GM03348 (cell line): ENCODE measurements at places on chromosomes 1 and 21.
A peak's percentile ranks its signal among the peaks of the same experiment; 100 is the strongest.

DNA sequence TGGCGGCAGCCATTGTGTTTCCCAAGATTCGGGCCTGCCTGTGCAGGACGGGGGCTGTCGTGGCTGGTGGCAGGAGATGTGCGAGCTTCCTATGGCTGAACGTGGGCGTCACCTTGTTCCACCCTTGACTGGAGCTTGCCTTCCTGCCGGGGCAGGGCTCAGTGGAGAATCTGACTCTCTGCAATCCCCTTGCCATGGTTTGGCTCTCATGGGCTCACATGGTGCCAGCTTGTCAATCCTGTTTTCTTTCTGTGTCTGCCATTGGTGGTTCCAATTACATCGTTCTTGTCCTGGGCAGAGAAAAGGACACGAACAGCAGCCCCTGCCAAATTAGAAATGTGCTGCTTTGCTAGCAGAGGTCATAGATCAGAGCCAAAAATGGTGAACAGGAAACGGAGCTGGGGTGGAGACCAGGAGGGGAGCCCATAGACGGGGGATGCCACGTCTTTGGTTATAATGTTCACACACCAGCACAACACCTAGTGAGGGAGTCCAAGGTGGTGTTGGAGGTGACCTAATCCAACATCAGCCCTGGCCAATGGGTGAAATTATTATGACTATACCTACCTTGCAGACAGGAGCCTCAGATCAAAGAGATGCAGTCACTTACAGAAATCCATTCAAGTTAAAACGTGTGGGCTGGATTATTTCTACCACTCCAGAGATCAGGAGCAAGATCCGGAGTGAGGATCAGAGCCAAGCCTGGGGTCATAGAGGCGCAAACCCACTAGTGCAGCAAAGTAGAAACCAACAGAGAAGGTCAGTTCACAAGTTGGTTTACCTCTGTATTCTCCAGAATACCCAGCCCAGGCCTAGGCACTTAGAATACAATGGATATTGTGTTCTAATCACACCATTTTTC, 253.1 kb downstream of the SIPA1L2 start:
- no peak for DNase-seq

DNA sequence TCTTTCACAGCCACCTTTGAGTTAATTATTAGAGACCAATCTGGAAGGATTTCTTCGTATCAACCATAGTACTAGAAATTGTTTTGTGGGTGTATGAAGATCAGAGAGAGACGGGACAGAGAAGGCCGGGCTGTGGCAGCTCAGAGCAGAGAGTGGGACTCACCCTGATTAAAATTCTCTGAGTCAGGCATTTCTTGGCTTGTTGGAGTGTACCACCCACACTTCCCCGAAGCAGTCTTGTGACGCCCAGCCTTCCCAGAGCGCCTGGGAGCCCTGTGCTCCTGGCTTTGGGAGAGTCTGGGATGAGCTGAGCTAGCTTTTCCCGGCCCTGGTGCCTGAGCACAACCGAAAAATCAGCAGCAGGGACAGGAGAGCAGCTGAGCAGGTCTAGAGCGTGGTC, 19.4 kb downstream of the PLEKHM2 start:
- peak; percentile 95 for DNase-seq

DNA sequence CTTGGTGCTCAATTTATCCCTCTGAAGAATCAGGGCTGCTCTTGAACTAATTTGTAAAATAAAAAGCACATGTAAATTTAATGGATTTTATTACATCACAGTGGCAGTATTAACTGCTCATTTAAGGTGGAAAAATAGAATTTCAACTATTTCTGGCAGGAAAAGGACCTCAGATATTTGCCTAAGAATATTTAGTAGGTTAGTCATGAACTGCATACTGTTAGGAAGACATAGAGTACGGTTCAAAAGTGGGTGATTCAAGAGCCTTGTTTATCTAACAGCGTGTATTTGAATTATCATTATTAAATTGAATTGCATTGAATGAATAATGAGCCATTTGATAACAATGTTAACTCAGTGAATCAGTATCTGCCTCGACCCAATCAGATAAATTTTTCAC, 248.8 kb upstream of the PBX1 start:
- peak; percentile 30 for DNase-seq

DNA sequence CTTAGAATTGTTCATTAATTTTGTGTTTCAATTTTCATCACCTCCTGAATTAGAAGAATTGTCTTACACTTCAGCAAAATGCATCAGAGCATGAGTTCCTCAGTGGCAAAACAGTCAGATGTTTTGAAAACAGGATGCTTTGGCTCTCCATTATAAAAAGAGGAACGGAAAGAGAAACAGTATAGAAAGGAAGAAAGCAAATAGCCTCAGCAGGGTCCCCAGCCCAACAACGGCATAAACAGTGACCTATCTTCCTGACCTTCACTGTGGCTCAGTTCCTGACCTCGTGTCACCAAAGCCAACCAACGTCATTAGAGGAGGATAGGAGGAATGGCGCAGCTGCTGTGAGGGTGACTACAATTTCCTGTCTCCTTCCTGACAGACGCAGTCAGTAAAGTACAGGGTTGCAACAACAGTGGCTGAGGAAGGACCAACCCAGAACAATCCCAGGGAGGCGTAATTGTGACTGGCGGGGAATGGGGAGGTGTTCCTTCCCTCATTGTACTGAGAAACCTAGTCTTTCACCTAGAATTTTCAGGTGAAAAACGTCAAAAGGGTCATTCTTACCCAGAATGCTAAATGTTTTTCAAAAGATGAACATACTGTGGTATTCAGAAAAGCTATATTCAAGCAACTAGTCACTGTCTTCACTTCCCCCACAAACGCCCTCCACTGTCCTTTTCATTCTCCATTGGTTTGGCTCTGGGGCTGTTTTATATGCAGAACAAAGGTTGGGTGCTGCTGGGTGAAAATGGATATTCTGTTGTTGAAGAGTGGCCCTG, 197.9 kb upstream of the SGIP1 start:
- DNase-seq: peak; percentile 36

DNA sequence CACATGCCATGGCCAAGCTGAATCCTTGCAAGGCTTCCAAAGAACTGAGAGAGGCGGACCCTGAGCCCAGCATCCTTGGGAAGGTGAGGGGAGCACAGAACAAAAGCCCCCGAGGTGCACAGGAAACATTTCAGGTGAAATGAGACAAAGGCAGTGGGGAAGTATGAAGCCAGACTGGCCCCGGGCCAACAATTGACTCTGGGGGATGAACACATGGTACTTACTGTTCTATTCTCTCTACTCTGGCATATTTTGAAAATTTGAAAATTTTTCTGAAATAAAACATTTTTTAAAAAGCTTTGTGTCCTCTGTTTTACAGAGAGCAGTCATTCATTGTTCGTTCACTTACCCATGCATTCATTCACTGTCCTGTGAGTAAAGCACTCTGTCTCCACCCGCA, 77.7 kb downstream of the GRIK3 start:
- DNase-seq: no peak

DNA sequence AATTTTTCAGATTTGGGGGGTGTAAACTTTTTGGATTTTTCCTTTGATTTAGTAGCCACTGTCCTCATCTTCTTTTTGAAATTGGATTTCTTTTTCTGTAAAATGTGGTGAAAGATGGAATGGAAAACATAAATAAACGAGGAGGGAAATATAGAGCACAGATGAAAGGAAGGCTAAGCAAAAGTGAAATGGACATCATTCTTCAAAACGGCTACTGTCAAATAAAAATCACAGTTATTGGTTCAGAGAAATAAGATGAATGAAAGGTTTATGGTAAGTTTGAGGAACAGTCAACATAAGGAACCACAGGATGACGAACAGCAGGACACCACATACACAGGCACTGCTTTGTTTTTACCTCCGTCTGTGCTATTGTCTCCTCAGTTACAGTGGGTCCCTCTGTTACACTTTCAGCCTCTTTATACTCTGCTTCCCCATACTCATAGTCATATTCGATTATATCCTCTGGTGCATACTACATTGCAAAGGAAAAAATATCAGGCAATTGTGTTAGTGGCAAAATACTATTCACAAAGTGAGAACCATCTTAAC, 82.4 kb downstream of the COL11A1 start:
- no peak for DNase-seq

DNA sequence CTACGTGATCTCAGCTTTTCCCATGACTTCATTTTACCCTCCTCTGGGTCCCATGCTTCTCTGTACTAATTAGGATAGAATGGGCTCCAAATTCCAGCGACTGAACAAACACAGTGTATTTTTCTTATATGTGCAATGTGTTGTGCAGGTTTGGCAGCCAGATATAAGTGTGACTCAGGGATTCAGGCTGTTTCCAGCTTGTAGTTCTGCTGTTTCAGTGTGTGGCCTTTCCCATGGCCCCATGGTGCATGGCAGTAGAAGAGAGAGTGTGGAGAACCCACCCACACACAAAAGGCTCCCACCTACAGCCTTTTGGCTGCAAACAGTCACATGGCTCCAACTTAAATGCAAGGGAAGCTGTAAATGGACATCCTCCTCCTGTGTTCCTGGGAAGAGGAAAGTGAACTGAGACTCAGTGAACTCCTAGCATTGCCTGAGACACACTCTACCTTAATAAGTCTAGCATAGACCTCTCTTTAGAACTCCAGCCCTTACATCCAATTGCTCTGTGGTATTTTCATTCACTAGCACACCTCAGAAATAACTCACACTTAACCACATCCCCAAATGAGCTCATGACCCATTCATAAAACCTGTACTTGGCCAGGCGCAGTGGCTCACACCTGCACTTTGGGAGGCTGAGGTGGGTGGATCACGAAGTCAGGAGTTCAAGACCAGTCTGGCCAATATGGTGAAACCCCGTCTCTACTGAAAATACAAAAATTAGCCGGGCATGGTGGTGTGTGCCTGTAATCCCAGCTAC, 58.7 kb downstream of the KIAA0040 start:
- no peak for DNase-seq

GRCh38 chr1:167186771-167187170, 33.9 kb upstream of the POU2F1 start:
- no peak for DNase-seq

DNA sequence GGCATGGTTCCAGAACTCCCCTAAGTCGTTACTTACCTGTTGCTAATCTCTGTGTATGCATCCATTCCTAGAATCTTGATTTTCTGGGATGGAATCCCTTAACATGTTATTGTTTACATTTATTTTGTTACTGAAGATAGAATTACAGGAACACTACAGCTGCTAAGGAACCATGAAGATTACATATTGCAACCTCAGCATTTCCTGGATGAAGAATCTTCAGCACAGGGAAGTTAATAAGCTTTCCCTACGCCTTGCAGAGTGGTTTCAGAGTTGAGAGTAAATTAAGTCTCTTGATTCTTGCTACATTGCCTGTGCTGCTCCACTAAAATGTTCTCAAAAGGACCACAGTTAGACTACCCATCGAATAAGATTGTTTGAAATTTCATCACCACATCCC, 31.4 kb upstream of the GBP6 start:
- no peak for DNase-seq

GRCh38 chr1:47996406-47997226, 569 bp downstream of the TRABD2B start:
- peak; percentile 44 for DNase-seq

GRCh38 chr1:47705517-47706130, 267.8 kb downstream of the FOXD2 start:
- no peak for DNase-seq

GRCh38 chr1:75765697-75766355, 20.2 kb upstream of the RABGGTB start:
- peak; percentile 80 for DNase-seq

DNA sequence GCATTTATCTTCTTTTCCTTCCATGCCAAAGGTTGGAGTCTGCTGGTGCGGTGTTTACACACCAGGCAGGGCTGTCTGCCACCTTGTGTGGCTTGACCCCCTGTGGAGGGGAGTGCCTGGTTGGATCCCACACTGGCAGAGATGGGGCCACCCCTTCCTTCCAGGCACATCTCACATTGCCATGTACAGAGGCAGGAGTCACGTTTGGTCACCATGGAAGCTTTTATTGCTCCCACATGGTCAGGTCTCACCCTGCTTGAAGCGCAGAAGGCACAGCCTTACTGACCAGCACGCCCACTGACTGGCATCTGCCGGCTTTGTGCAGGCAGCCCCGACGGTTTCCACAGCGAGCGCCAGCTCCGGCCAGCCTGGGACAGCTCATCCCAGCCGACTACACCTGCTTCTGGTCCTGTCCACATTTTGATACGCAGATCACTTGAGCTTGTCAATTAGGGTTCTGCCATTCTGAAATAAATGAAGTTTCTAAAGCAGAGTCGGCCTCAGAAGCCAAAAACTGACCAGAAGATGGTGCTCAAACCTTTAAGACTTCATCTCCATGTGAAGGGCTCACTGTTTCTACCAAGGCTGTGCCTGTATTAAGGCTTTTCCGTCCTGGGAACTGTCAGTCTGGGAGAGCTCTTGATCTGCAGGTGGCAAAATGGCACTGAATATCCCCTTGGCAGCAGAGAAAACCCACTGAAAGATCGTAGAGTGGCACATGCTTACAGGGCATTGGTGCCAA, 35.6 kb upstream of the EPHA8 start:
- DNase-seq: no peak

DNA sequence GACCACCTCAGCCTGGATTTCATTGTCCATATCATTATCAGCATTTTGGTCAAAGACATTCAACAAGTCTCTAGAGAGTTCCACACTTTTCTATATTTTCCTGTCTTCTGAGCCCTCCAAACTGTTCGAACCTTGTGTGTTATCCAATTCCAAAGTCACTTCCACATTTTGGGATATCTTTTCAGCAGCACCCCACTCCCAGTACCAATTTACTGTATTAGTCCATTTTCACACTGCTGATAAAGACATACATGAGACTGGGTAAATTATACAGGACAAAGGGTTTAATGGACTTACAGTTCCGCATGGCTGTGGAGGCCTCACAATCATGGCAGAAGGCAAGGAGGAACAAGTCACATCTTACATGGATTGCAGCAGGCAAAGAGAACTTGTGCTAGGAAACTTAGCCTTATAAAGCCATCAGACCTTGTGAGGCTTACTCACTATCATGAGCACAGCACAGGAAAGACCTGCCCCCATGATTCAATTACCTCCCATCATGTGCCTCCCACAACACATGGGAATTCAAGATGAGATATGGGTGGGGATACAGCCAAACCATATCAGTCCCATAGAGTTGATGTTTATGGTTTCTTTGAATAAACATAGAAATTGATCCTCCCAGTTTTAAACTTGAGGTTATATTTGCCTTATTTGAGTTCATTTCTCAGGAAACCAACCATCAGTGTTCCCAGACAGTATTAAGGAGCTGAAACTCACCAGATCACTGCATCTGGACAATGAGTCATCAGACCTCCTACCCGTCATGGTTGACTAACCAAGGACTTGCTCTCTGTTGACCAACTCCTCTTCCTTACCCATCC, 322.7 kb upstream of the DUSP10 start:
- no peak for DNase-seq

DNA sequence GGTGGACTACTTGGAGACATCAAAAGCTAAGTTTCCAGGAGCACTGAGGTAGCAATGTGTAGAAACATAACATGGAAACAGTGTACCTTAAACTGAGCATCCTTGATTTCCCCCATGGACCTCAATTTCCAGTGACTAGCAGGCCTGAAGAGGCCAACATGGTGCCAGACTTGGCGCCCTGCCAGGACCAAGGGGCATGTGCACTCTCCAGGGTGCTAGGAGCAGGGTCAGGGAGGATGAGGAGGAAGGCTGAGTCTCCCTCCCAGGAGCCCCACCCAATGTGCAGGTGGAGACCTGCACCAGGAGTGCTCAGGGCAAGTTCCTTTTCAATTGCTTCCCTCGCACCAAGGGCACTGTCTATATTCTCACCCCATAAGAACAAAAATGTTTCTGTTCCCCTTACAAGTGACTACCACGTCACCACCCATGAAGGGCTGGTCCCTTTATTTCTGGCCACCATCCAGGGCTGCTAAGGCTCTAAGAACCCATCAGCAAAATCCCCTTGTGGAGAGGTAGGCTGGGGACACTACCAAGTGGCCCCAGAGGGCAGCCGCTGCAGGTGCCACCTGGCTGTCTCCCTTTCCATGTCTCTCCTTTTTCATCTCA, 39.2 kb downstream of the MX1 start:
- DNase-seq: no peak

- DNase-seq: no peak
Observed at GRCh38 chr1:89589515-89589914, 43.4 kb upstream of the LRRC8C start.
